ENCODE measurements at places on chromosomes 11 and 22.

GRCh38 chr11:34755671-34756070 is 134.8 kb downstream of the EHF start:
- DNase-seq: no peak

GRCh38 chr22:21961886-21962654 is 9.4 kb upstream of the PPM1F start:
- DNase-seq: no peak

DNA sequence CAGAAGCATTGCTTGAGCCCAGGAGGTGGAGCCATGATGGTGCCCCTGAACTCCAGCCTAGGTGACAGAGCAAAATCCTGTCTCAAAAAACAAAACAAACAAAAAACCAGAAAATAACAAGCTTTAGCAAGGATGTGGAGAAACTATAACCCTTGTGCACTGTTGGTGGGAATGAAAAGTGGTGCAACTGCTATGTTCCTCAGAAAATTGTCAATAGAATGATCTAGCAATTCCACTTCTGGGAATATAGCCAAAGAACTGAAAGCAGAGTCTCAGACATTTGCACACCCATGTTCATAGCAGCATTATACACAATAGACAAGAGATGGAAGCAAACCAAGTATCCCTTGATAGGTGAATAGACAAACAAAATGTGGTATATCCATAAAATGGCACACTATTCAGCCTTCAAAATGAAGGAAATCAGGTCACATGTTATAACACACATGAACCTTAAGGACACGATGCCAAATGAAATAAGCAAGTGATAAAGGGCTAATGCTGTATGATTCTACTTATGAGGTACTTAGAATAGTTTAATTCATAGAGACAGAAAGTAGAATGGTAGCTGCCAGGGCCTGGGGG is 15.9 kb downstream of the KLHL22 start:
- peak; percentile 39 for DNase-seq

GRCh38 chr11:131691181-131692041 is 321.0 kb downstream of the NTM start:
- DNase-seq: peak; percentile 48

DNA sequence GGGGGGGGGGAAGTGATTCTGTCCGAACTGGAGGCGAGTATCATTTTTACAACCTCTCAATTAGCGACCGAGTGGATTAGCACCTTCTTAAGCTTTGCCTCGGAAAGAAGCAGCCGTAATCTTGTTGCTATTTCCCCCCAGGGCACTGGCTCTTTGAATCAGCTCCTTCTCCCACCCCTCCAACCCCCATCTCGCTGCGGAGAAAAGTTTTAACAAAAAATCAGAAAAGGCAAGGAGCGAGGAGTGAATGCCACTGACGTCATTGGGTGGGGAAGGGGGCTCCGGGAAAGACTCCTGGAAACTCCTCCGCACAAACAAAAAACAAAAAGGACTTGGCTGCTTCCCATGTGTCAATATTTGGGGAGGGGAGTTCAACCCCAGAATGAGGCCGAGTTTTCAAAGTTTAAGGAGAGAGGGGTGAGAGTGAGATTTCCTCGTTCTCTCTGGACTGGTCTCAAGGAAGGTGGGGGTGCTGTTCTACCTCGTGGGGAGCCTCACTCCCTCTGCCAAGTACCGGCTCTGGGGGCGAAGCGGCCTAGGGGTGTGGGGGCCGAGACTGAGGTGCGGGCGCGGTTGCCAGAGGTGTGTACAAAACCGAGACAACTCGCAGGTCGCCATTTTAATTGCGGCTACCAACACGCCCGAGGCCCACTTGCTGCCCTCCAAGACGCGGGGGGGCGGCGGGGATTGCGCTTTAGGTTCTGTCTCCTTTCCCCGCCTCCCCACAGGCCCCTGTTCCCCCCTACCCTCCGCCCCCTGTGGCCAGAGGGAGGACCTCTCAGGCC is 2.5 kb upstream of the PAX6 start:
- DNase-seq: no peak

DNA sequence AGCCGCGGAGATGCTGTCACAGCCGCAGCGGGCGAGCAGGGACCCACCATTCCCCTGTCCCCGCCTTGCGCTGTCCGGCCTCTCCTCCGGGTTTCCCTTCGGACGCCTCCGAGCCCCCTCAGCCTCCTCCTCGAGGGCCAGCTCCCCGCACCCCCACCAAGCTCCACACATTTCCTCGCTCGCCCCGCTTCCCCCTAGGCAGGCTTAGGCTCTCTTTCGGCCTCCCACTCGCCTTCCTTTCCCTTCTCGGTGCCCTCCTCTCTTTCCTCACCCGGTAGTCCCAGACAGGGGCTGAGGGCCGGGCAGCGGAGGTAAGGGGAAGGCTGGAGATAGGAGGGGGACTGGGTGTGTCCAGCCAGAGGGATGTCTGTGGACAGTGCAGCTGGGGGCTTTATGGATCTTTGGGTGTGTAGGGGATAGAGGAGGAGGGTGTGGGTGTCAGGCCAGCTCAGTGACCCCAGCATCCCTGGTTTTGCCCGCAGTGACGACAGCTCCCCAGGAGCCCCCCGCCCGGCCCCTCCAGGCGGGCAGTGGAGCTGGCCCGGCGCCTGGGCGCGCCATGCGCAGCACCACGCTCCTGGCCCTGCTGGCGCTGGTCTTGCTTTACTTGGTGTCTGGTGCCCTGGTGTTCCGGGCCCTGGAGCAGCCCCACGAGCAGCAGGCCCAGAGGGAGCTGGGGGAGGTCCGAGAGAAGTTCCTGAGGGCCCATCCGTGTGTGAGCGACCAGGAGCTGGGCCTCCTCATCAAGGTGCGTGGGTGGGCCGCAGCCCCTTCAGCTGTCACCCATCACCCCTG is 1.6 kb downstream of the KCNK4 start:
- no peak for DNase-seq

DNA sequence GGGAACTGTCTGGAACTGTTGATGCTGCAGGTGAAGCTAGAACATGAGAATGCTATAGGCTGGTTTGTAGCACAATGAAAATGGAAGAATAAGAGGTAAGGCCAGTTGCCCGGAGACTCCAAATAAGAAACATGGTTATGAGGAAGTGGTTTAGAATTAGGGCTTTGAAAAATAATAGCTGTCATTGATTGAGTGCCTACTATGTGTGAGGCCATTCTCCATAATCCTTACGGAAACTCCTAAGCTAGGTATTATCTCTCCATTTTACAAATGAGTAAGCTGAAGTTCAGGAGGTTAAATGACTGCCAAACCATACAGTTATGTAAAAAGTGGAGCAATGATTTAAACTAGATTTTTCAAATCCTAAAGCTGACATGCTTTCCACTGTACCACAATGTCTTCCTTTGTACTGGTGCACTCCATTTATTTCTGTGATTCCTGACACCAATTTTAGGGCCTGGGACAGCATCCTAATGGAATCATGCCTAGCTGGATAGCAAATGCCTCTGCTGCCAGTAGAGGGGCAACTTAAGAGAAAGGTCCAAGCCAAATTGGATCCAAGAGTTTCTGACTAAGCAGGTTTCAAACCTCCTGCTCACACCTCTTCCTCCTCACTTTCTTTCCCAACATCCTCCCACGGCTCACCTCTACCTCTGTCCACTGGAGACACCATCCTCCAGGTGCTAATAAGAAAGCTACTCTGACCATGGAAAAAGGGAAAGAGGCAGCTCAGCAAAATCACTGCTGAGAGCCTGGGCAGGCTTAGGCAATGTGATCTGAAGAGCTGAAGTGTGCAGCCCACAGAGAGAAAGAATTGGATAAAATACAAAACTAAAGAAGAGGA is 46.9 kb upstream of the PICALM start:
- peak; percentile 19 for DNase-seq

DNA sequence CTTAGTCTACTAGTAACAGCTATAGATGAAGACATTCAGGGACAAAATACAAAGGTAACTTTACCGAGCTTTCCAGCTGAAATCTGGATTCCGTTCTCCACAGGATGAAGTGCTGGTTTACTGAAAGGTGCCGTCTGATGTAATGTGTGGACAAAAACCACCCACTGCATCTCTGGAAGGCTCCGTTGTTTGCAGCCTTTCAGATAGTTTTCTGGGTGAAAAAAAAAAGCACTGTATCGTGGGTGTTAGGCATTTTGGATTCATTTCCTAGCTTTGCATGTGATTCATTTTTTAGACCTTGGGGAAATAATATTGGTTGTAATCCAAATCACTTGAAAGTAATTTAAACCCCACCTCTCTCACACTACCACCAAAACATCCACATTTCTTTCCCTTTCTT is 10.4 kb downstream of the JAM3 start:
- DNase-seq: no peak

All from fibroblast of pulmonary artery (primary cell).